Stimulated activated CD4-positive, alpha-beta T cell treated with anti-CD3 and anti-CD28 coated beads, Interleukin-12 subunit alpha, Interleukin-12 subunit beta, amount 100 ng/mL, for 4 hours (primary cell): ENCODE measurements at places on chromosomes 1 and 21.

- DNase-seq = no peak
Measured at GRCh38 chr1:58432851-58433668, 113.5 kb downstream of the OMA1 start.

DNA sequence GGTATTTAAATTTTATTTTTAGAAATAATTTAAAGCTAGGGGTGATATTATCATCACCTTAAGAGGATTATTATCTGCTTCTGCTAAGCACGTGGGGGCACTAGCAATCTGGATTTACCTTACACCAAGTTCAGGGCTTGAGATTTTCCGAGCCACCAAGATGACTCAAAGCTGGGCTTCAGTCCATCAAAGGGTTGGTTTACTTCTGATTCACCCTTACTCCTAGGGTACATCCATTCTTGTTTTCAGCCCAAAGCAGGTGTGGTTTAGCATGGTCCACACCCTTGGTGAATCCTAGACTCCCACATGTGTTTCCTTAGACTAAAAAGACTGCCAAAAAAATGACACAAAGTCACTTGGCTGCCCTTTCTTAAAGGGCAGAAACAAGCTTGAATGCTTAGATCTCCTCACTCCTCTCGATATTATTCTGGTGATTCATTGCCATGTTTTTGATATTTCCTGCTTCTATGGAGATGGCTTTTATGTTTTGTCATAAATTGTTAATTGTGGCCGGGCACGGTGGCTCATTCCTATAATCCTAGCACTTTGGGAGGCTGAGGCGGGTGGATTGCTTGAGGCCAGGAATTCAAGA, 9.8 kb upstream of the PRSS38 start:
- DNase-seq = no peak

DNA sequence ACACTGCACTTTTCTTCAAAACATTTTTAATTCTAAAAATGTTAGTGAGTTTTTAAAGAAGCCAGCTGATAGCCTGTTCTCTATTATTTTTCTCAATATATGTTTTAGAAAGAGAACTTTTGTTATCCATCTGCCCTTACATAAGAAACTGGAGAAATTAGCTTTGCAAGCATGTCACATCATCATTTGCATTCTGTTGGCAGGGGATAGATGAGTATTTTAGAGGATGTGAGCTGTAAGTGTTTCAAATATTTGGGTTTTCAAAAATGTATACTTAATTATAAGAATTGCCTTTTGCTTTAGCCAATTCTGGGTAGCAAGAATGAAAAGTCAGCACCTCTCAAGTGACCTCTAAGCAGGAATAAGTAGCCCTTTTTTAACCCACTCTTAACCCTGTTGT, 7.4 kb downstream of the NFIA start:
- DNase-seq = no peak

DNA sequence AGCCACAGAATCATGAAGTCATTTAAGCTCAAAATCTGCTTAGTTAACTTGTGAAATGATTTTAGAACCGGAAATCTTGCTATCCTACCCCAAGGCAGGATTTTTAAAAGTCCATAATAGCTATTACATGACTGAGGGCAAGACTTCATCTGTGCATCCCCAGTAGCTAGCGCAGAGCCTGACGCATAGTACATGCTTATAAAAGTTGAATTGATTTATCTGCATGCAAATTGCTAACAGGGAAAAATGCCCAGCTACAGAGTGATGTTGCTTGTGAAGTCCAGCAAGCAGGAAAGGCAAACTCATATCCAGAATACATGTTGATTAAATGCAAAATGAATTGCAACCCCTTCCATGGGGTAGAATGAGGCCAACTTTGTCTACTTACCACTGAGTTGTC, 8.1 kb upstream of the MAP1LC3C start:
- DNase-seq = no peak

GRCh38 chr21:33948096-33948950, 32.7 kb upstream of the ATP5PO start:
- peak; percentile 52 for DNase-seq

DNA sequence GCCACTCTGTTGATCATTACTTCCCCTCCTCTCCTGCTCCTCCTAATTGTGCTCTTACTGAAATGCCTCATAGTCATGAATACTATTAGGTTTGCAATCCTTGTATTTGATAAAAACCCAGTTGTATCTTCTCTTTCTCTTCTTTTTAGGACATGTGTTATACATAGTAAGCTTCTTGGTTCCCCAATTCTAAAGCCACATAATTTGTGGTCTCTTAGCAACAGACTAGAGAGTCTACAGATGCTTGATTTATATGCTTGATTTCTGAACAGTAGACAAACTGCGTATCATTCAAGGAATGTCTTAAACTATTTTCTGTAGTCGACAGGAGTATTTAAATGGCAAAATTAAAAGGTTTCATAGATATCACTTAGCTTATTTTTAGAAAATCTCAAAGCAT, 1598.9 kb downstream of the PLA2G4A start:
- DNase-seq = no peak

DNA sequence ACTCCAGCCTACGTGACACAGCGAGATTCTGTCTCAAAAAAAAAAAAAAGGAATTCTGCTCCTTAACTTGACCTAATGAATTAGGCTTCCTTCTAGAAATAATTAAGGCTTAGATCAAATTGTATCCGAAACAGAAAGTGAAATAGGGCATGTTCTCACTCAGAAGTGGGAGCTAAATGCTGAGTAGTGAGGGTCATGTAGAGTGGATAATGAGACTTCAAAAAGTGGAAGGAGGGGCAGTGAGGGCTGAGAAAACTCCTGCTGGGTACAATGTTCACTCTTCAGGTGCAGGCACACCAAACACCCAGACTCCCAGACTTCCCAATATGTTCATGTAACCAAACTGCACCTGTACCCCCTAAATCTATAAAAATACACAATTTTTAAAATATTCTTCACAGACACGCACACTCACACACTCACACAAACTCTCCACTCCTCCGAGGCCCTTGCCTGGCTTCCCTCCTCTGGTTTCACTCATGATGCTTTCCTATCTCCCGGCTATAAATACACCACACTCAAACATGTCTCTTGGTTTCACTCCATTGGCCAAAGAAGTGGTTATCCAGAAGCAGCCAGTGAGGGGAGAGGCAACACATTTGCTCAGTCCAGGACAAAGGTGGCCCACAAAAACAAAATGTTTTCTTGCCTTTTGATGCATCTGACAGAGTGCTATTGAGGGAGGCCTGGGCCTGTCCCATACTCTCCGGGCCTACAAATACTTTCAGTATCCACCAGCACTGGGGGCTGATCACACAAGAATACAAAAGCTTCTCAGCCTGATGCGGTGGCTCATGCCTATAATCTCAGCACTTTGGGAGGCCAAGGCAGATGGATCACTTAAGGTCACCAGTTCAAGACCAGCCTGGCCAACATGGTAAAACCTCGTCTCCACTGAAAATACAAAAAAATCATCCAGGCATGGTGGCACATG, 249.2 kb downstream of the TOMM20 start:
- DNase-seq = no peak

DNA sequence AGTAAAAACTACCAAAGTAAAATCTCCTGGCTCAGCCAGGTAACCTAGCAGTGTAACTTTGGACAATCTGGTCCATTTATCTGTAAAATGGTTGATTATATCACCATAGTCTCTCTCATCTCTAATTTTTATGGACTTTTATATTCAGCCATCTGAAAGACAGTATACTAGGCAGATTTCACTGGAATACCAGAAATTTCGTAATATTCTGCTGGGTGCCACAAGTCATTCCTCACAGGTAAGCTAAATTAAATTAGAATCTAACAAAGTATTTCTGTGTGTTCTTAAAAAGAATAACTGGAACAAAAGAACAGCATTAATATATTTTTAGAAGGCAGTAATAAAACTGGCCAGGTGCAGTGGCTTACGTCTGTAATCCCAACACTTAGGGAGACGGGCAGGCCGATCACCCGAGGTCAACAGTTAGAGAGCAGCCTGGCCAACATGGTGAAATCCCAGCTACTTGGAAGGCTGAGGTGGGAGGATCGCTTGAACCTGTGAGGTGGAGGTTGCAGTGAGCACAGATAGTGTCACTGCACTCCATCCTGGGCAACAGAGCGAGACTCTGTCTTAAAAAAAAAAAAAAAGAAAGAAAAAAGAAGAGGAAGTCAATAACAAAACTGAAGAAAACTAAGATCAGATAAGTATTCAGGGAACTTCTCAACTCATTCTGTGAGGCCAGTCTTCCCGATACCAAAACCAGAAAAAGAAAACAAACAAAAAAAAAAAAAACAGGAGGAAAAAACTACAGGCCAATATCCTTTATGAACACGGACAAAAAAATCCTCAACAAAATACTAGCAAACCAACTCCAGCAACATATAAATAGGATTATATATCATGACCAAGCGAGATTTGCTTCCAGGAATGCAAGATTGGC, 35.9 kb downstream of the PIK3R3 start:
- no peak for DNase-seq

DNA sequence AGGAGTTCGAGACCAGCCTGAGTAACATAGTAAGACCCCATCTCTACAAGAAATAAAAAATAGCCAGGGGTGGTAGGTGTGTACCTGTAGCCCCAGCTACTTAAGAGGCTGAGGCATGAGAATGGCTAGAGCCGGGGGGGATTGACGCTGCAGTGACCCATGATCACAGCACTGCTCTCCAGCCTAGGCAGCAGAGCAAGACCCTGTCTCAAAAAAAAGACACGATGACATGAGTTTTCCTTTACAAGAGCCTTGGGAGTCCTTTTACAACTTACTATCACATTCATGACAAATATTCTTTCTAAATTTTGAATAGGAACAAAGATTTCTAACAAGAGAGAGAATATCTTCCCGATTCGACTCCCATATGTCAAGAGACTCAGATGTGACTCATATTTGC, 3.3 kb upstream of the BRWD1 start:
- DNase-seq = no peak

DNA sequence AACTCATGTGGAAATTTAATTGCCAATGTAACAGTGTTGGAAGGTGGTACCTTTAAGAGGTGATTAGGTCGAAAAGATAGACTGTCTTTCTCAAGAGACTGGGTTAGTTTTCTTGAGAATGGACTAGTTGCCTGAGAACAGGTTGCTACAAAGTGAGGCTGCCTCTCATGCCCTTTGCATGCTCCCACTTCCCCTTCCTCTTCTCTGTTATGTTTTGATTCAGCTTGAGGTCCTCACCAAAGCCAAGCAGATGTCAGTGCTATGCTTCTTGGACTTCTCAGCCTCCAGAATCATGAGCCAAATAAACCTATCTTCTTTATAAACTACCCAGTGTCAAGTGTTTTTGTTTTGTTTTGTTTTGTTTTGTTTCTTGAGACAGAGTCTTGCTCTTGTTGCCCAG, 187.0 kb upstream of the RUNX1 start:
- DNase-seq = no peak

DNA sequence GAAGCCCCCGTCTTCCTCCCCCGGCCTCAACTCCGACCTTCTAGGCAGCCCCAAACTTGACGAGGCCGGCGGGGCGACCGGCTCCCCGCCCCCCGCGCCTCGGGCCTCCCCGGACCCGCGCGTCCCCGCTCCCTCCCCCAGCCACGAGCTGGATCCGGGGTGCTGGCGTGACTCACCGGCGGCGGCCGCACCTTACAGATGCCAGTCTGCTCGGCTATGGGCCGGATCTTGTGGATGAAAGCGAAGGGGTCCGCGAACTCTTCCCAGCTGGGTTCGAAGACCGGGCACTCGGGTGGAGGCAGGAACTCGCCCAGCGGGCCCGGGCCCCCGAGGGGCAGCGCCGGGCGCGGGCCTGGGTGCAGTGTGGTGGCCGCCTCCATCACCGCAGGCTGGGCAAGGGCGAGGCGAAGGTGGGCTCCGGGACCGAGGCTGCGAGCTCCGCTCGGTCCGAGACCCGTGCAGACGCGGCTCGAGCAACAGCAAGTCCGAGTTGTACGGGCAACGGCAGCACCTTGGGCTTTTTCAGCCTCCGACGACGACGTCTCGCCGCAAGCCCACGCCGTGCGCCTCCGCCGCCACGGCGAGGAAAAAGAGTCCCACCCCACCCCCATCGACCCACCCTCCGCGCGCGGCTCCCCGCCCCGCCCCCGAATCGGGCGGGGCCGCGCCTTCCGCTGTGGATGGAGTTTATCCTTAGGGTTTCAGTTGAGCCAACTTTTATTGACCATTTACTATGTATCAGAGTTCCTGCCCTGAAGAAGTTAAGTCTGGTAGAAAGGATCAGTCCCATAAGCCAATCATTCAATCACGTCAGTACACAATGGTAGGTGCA, at the start of gene KDM5B:
Gene KDM5B, minus strand, starts transcription at position 496 of the 832 bp plus-strand sequence. Its CDS starts 116 bp downstream, at position 380.
- peak; percentile 67 for DNase-seq

GRCh38 chr1:239516579-239516978, 130.2 kb downstream of the CHRM3 start:
- no peak for DNase-seq

DNA sequence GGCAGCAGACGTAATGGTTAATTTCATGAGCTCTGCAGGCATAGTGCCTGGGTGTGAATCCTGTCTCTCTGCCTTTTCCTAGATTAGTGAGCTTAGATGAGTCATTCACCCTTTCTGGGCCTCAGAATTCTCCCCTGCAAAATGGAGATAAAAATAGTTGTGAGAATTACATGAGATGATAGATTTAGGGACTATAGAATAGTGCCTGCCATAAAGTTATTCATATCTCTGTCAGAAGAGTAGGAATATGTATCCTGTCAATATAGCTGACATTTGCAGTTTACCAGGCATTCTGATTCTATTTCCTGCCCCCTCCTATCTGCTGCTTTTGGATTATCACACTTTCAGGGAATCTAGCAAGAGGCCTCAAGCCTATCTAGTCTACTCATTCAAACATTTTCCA, 112.0 kb downstream of the PDE4B start:
- DNase-seq = no peak

- DNase-seq = peak; percentile 96
Measured at GRCh38 chr1:32291708-32292538, at the start of gene HDAC1. Gene HDAC1 (plus strand): TSS chr1:32292083. CDS start chr1:32292170, 87 bp downstream.

GRCh38 chr1:215830226-215830810, 263.2 kb downstream of the KCTD3 start:
- DNase-seq = no peak

DNA sequence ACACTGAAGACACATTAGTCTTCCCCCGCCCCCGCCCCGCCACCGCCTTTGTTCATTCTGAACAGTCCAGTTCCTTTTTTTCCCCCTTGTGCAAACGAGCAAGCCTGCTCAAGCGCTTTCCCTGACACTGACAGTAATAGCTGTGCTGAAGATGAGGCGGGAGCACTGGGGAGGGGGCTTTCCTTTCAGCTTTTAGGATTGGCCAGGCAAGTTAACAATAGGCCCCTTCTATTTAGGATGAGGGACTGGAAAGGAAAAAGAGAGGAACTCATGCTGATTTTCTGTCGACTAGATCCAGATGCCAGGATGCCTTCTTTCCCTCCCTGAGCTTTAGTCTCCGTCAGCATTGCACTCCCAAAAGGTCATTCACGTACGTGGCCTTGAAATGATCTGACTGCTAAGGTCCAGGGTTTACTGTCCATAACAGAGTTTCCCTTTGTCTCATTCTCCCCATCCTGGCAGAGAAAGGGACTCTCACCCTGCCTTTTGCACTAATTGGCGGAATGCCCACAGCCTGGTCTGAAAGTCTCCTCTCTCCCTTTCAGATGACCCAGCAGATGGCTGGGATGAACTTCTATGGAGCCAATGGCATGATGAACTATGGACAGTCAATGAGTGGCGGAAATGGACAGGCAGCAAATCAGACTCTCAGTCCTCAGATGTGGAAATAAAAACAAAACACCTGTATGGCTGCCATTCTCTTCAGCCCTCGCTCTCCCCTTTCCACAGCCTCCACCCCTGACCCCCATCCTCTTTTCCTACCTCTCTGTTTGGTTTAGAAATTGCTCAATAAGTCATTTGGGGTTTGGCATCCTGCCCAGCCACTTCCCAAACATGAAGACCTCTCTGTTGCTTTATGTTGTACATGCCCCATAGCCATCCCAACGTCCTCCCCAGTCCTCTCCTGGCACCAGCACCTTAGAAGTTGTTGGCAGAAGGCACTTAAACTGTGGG, 28.6 kb upstream of the ZFP69B start:
- no peak for DNase-seq
